ENCODE measurements at places on chromosomes 12 and 14.

DNA sequence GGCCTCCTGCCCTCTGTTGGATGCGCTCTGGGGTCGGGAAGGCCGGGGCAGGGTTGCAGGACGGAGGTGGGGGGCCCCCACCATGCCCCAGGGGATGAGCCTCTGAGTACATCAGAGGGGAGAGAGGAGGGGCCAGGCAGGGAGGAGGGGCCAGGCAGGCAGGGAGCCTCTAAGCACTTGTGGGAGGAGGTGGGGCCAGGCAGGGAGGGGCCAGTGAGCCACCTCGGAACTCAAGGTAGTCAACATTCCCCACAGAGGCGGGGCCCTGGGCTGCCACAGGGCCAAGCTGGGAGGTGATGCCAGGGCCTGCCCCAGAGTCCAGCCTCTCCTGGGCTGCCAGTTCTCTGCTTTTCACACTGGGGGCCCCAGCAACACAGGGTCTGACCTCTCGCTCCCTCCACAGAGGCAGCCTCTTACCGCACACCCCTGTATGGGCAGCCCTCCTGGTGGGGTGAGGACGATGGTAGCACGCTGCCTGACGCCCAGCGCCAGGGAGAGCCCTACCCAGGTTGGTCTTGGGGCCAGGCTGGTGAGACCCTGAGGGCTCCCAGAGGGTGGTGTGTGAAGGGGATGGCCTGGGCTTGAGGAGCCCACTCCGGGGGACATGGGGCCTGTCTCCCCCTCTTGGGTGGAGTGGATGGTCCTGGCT lies 17.4 kb downstream of the CEP170B start:
- no peak for DNase-seq

GRCh38 chr12:62484233-62484632 lies 17.6 kb downstream of the MON2 start:
- DNase-seq, result no peak

GRCh38 chr12:38053655-38054464 lies 262.7 kb upstream of the ALG10B start:
- no peak for DNase-seq

- DNase-seq, result no peak
Observed at GRCh38 chr12:116937640-116938039, 26.9 kb downstream of the FBXW8 start.

DNA sequence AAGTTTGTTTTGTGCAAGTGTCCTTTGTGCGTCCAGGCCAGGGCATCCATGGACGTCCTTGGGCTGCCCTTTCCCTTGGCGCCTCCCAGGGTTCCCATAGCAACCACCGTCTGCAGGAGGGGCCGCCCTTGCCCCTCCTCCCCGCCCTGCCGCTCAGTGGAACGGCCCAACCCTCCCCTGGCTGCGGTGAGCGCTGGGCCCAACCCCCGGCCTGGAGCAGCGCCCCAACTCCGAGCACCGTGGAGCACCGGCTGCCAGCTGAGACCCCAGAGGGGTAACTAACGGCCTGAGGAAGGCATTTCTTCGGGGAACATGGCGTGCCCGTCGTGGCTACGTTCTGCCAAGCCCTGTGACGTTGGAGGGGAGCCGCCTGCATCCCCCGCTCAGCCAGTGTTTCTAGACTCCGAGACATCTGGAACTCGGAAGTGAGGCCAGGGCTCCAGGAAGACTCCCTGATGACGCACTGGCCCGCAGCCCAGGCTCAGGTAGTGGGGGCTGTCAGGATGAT lies 5.3 kb upstream of the ACACB start:
- DNase-seq, result peak; percentile 17

GRCh38 chr12:109740694-109741245 lies 27.1 kb downstream of the FAM222A start:
- DNase-seq, result no peak

- no peak for DNase-seq
Observed at GRCh38 chr12:92546259-92546634, 156.5 kb upstream of the PLEKHG7 start.

DNA sequence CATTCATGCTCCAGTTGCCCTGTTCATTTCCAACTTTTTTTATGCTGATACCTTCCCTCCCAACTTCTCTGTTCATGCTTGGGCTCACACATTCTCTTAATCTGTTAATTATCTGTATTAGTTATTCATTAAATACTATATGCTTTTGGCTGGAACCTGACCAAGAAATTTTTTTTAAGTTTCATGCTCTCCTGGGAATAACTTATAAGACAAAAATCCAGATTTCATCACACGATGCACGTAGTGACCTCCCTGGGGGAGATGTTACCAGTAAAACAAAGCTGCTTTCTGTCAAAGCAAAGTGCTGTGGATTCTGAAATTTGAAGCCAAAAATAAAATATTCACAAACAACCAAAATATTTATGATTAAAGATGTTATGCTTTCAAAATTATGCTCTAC lies 215.0 kb upstream of the USP15 start:
- DNase-seq, result no peak

DNA sequence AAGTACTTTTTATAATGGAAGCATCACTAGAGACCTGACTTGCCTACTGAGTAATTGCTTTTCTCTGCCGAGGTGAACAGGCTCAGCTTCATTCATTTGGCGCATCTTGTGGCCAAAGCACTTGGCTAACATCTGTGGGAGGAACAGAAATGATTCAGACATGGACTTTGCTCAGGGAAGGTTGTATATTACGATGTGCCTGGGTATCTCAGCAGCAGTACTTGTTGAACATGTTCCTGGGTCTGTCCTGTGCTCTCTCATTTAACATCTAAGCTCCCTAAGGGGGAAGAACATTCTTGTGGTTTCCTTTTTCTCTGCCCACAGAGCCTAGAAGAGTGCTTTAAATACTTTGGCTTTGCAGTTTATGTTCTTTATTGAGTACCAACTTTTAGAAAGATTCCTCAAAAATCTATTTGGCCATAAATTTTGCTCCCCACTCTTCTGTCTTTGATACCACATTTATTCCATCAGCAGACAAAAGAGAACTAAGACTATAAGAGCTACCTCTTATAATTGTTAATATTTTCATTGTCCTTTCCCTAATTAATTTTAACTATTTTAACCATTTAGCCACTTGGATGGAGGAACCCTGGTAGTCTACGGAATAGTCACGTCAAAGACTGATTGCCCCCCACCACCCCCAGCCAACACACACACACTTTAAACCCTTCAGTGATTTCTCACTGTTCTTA lies 101.2 kb upstream of the EGLN3 start:
- no peak for DNase-seq

DNA sequence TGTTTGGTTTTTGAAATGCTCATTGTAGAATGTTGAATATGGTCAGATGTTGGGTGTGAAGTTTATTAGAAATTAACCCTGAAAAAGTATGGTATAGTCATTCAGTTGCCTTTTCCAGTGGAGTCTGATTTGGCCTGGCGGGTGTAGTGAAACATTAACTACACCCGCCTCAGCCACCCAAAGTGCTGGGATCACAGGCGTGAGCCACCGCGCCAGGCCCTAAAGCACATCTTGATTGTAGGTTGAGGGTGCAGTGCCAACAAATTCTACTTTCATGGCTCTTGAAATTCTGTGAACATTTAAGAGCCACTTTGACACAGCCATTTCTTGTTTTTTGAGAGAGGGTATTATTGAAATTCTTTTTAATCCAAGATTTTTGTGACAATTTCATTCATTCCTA lies 624.9 kb downstream of the DIO2 start:
- no peak for DNase-seq

DNA sequence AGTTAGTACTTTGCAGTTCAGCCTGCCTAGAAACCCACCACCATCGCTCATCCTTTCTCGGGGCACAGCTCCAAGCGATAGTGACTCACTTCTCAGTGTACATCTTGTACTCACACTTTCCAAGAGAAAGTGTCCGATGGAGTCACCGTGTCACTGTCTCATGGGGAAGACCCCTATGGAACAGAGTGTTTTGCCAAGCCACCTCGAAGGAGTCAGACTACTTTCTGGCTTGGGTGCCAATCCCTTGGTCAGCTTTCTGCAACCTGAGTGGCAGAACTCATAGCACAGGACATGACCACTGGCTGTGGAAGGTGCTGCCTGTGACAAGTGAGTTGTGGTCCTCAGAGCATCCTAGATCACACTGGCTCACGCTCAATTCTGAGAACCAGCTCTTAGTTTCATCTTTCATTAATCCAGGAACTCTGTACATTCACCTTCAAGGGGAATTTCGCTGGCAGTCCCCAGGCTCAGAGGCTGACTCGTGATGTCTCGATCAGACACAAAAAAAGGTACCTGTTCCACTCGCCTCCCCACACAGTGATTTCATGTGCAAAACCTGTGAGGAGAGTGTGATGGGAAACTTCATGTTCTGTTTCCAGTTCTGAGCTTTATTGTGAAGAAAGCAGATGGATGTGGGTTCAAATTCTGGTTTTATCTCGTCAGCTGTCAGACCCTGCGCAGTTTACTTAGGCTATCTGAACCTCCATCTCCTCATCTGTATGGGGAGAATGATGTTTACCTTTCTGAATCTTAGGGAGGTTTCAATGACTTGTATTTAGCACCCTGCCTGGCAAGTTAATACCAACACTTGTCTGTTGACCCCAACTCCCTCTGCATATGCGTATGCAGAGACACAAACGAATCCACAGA lies 127.3 kb upstream of the CCND2 start:
- peak; percentile 28 for DNase-seq

DNA sequence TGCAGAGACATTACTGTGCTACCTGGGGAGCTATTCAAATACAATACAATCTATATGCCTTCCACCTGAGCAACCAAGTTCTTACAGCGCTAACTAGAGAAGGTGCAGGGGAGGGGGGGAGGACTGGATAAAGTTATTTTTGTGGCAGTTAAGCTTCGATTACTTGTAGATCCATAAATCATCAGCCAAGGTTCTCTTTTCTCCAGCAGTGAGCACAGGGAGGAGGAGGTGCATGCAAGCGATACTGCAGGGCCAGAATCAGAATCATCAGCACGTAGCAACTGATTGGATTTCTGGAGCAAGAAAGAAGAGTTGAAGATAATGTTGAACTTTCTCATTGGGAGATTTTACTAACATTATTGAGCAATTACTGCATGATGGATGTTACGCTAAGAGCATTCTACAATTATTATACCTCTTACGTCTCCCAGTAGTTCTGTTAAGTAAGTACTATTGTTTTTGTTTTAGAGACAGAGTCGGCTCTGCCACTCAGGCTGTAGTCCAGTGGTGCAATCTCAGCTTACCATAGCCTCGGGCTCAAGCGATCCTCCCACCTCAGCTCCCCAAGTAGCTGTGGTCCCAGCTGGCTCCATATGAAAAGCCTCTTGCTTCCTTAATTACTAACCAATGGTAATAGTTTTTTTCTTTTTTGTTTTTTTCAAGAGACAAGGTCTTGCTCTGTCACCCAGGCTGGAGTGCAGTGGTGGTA lies 74.6 kb upstream of the EEA1 start:
- no peak for DNase-seq

- DNase-seq, result no peak
Observed at GRCh38 chr12:47854531-47854930, 34.8 kb upstream of the HDAC7 start.

GRCh38 chr12:106631150-106631549 lies 48.3 kb downstream of the RFX4 start:
- DNase-seq, result no peak

DNA sequence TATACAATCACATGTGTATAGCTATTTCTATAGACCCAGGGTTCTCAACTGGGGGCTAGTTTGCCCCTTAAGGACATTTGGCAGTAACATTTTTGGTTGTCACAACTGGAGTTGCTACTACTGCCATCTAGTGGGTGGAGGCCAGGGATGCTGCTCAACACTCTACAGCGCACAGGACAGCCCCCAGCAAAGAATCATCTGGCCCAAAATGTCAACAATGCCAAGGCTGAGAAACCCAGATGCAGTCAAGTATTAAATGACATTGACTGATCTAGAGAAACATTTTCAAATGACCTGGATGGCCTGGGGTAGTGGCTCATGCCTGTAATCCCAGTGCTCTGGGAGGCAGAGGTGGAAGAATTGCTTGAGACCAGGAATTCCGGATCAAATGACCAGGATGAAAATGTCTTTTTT lies 5.8 kb downstream of the WSB2 start:
- peak; percentile 54 for DNase-seq

GRCh38 chr14:29773990-29774389 lies 153.7 kb downstream of the PRKD1 start:
- DNase-seq, result no peak

DNA sequence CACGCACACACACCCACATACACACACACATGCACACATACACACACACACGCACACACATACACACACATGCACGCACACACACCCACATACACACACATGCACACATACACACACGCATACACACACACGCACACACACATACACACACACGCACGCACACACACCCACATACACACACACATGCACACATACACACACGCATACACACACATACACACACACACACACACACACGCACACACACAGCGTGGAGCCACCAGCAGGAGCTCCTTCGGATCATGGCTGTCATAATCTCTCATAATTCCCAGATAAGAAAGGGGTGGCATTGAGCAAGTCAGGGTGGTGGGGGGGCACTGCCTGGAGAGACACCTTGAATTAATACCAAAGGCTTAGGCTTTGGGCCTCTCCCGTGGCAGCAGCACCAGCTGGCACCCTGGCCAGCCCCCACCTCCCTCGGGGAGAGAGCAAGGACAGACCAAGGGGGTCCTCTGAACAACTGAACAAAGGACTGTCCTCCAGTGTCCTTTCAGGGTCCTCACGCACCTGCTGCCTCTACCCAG lies 21.9 kb downstream of the ANO2 start:
- DNase-seq, result no peak

- no peak for DNase-seq
Observed at GRCh38 chr14:68495101-68496039, 297.5 kb downstream of the ZFP36L1 start.

DNA sequence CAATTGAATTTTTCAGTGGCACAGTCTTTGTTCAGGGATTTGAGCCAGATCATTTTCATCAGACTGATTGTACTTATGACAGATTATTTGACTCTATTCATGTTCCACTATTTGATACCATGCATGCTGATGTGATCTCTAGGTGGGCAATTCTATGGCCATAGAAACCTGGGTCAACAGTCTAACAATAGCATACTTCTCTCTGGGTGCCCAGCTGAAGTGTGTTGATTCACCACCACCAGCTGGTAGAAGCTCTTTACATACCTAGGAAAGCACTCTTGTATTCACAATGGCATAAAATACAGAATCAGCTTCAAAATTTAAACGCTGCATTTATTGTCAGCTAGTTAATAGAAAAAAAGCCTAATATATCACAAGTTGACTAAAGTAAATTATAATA lies 90.2 kb upstream of the TMTC2 start:
- DNase-seq, result no peak

DNA sequence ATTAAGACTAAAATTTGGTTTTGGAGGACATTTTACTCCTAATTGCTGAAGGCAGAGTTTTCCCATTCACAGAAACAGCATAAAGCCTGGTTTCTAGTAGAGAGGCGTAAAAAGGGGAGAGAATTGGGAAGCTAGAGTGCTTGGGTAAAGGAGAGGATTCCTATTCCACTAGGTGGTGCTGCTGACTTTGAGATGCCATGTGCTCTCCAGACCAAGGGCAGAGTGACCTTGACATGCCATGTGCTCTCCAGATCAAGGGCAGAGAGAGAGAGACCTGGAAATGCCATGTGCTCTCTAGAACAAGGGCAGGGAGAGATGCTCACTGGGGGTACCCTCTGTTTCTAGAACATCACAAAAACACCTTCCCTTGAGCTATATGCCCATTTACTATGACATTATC lies 176.2 kb upstream of the PDZRN4 start:
- DNase-seq, result no peak

- DNase-seq, result no peak
Observed at GRCh38 chr12:60201891-60202290, 606.1 kb downstream of the SLC16A7 start.

GRCh38 chr14:39265033-39265432 lies 31.3 kb downstream of the MIA2 start:
- no peak for DNase-seq

Measured in activated gamma-delta T cell treated with anti-CD3 and anti-CD28 coated beads, Interleukin-2, amount 50 U/mL, for 16 hours (primary cell).